ENCODE measurements at places on chromosomes 1 and 21.

DNA sequence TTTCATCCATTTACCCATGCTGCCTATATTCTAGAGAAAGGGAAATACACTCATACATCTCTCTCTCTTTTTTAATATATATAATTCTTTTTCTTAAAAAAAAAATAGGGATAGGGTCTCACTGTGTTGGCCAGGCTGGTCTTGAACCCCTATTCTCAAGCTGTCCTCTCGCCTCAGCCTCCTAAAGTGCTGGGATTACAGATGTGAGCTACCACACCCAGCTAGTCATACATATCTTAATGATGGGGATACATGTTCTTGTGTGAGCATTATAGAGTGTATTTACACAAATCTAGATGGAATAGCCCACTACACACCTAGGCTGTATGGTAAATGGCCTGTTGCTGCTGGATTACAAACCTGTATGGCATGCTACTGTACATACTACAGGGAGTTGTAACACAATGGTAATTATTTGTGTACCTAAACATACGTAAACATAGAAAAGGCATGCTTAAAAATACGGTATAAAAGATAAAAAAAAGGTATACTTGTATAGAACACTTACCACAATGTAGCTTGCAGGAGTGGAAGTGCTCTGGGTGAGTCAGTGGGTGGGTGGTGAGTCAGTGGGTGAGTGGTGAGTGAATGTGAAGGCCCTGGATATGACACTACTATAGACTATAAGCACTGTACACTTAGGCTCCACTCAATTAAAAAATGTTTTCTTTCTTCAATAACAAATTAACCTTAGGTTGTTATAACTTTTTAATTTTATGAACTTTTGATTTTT, 72.9 kb downstream of the IVNS1ABP start:
- no peak for DNase-seq

GRCh38 chr1:175675017-175675416, 68.4 kb downstream of the TNR start:
- DNase-seq, result no peak

DNA sequence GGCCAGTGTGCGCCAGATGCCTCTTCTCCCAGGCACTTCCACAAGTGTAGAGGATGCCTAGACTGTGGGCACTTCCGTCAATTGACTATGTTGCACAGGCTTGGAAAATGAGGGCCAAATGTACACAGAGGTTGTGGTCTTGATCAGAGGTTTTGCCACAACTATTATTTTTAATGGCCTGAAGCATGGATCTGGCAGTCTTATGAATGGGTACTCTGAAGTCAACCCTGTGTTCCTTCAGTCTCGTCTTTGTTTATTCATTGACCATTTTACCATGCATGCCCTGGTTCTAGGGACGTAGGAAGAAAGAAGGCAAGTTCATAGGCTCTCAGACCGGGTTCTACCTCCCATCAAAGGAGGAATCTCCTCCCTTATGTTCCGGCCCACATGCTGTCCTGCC, 329.1 kb downstream of the HHAT start:
- DNase-seq, result no peak

DNA sequence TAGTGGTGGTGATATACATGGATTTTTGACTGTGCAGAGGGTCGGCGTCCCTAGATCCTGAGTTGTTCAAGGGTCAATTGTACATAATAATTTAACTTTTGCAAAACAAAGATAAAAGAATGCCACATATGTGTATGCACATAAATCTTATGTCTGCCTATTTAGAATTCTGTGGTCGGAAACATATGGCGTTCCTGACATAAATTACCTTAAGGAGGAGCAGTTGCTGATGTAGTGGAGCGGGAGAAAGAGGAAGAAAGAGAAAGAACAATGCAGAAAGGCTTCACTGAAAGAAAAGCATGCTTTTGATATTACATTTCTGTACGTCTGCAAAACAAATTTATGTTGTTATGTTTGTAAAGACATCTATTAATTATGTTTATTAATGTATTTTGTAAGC, 40.0 kb downstream of the S1PR1 start:
- no peak for DNase-seq

- DNase-seq, result peak; percentile 57
These were observed at the start of gene SV2A for GRCh38 chr1:149917571-149918144. Gene SV2A (minus strand): TSS chr1:149917844. CDS start chr1:149913840, 4,004 bp downstream.

DNA sequence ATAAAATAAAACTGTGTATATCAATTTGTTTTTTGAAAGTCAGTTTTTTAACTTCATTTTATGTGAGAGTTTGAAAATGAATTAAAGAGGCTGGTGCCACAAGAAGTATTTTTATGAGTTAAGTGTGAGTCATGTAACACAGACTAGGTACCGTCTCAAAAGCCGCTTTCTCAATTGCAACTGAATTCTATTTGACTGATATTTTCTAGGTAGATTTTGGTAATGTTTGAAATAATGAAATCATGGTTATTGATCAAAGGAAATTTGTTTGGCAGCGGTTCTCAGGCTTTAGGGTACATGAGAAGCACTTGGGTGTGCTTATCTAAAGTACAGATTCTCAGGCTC, 4.6 kb downstream of the SNX27 start:
- no peak for DNase-seq

- no peak for DNase-seq
These were observed 146.3 kb upstream of the RAB4A start for GRCh38 chr1:229124520-229125124.

- DNase-seq, result no peak
These were observed 93.1 kb downstream of the LMO4 start for GRCh38 chr1:87421809-87422208.

- DNase-seq, result no peak
These were observed 40.5 kb downstream of the DISC1 start for GRCh38 chr1:231666937-231667608.

DNA sequence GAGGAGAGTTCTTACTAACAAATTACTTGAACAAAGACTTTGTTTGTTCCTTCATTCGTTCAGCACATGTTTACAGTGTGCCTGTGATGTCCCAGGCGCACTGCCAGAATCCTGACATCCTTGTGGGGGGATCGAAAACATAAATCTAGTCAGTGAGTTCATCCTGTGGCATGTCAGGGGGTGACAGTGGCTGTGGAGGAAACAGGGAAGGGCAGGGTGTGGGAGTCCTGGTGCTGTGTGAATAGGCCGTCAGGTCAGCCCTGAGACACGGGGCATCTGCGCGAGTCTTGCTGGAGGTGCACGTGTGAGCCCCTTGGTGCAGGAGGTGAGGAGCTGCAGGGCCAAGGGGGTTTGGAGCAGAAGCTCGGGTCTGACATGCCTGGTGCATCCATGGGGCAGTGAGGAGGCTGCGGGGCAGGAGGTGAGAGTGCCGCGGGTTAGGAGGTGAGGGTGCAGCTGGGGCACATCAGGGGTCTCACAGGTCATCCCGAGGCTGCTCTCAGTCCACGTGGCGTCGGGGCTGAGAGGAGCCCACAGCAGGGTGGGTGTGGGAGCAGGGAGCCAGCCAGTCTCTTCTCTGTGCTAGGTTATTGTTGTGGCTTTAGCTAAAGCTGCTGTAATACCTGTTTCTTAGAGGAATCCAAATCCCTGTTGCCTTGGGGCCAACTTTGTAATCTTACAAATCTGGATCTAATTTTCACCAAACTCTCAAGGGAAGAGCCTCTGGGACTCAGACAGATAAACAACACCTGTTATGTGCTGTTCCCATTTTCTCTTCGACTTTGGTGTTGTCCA, 93.4 kb downstream of the PCBP3 start:
- no peak for DNase-seq

DNA sequence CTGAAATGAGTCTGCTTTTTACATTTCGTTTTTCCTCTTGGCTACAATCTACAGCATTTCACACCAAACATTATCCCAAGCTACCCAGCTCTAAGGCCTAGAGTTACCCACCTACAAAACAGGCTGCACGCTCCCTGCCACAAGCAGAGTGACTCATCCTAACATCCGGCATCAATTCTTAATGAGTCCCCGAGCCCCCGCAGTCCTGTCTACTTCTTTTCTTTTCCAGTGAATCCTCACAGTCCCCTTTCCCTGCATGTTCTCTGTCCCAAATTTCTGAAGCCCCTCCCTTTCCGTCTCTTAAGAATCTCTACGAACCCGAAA, 650 bp downstream of the PCNX2 start:
- peak; percentile 6 for DNase-seq

- DNase-seq, result no peak
These were observed 7.4 kb downstream of the GJA4 start for GRCh38 chr1:34800214-34800613.

DNA sequence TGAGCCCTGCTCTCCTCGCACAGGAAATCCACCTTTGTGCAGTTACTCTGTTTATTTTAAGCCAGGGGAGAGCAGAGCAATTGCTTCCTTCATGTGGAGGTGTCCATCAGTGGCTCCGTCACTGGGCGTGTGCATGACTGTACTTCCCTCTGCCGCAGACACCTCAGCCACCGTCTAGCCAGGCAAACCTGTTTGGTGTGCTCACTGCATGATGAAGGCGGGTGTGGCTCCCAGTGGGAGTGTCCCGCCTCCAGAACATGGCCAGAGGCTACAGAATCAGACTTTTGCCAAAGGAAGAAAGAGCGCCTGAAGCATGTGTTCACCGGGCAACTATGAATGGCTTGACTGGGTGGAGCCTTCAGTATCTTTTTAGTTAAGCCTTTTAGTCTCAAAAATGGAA, 26.1 kb upstream of the LAMC2 start:
- no peak for DNase-seq

DNA sequence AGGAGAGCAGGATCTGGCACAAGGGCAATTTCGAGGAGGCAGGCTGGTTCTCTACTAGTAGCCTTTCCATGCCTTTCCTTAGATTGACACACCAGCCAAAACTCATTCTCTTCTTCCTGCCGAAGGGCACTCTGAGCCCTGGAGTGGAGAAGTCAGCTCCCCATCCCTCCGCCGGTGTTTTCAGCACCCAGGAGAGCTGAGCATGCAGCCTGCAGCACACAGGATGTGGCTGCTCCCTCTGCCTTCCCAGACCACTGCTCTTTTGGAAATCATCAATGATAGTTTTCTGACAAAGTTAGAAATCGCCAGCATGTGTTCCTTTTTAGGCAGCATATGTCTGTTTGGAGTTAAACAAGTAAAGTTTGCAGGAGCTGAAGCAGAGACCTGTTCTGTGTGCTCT, 11.7 kb downstream of the RNU5D-1 start:
- no peak for DNase-seq

- no peak for DNase-seq
These were observed 515 bp downstream of the MAN1C1 start for GRCh38 chr1:25616987-25617624.

- no peak for DNase-seq
These were observed 258.5 kb downstream of the BRINP2 start for GRCh38 chr1:177429234-177429633.

- DNase-seq, result no peak
These were observed 66.0 kb upstream of the GRIK3 start for GRCh38 chr1:37100310-37100709.

GRCh38 chr1:17419626-17420328, 19.7 kb downstream of the RCC2 start:
- peak; percentile 66 for DNase-seq

DNA sequence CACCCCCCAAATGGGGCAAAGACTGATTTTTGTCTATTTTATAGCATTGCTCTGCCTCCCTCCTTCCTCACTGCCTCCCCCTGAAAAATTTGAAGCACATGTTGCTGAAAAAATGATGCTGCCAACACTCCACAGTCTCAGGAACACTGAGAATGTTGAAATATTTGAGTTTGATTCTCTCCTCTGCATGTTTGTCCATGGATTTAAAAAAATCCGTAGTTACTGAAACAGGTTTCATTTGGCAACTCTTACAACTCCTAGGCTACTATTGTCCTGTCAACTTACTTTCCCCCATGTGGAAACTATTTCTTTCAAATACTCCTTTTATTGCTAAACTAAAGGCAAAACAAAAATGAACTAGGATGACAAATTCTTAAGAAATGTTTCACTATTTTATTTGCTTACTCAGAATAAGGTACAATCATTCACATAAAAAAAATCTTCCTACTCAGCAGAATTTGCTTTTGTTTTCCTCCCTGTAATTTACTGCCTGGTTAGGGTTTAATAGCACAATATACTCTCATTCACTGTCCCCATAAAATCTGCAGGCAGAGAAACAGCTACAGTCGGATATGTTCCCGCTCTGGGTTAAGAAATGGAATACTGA, 50.2 kb downstream of the C21orf91 start:
- DNase-seq, result no peak
